ENCODE measurements at places on chromosomes 11 and 22. TPM values are rescaled to one million over a fixed set of nuclear protein-coding genes. Genes with fewer than 3 reads are reported as not detected.
A peak's percentile ranks its signal among the peaks of the same experiment; 100 is the strongest.

GRCh38 chr22:34096770-34097169, 176.5 kb upstream of the LARGE1 start:
- no peak for DNase-seq

GRCh38 chr11:86103808-86104207, 34.9 kb upstream of the PICALM start:
- no peak for DNase-seq

- DNase-seq = no peak
Measured at GRCh38 chr11:83364500-83365045, 78.4 kb upstream of the CCDC90B start.

DNA sequence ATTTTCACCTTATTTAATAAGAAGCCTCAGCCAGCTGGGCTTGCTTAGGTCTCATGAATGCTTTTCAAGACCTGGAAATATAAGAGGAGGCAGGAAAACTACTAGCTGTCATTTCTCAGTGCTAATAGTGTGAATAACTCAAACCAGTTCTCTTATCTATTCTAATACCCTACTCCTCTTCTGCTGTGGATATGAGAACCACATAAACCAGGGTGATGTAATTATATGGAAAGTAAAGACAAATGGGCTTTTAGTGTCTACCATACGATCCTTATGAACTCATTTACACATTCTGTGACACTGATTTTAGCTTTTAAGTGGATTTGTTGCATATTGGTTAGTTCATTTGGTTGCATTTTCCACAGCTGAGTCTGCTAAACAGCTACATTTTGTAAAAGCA, 8.6 kb downstream of the PDGFD start:
- DNase-seq = no peak

DNA sequence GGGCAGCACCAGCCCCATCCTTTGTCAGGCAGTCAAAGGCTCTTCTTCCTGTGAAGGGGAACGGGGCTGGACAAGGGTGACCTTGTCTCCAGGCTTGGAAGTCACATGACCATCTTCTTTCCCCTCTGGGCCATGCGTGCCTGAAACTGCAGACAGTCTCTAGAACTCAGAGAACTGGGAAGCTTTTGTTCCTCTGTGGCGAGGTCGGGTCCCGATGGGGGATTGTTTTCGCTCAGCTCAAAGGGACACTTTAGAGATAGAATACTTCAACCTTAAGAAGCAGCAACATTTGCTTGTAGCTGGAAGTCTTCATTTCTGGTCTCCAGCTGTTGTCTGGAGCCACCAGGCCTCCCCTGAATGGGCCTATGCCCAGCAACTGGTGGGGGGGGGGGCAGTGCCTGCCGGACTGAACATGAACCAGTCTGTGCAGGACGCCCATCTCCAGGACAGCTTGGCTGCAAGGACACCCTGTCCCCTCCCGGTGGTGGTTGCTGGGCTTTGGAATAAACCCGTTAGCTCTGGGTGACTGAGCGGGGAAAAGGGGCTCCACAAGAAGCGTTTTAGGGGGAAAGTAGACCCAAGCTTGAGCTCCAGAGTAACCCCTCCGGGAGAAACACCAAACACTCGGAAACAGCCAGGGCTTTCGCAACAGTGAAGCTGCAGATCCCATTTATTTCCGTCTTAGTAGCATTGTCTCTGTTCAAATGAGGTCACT, 55.7 kb upstream of the EMID1 start:
- no peak for DNase-seq

DNA sequence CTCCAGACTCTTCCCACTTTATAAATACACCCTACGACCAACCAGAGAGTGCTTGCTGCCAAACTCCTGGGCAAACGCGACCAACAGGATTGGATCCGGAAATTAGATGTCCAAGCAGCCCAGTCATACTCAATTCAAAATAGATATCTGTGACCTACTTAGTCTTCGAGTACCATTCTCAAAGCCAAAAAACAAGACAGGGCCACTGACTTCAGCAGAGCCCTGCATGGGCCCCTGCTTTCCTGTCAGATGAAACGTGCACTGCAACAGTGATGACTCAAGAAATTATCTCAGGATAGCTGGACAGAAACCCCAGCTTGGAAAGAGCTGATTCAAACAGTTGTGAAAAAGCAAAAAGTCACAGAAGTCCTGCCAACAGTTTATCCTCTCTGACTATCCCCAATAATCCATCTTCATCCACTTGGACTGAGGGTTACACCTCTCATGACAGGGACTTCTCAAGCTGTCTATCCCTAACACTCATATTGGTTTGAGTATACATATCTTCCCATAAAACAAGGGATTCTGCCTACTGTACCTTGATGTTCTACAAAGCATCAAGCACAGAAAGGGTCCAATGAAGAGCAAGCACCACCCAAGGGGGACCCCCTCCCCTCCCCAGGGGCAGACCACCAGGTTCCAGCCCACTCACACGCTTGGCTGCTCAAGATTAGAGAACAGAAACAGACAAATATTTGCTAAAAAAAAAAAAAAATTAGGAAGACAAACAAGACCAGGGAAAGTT, 17.4 kb downstream of the SMCO4 start:
- no peak for DNase-seq

Gene XKR3
- not detected for total RNA-seq

GRCh38 chr11:44275961-44276550, 33.9 kb downstream of the ALX4 start:
- no peak for DNase-seq

Gene KCNQ1
- total RNA-seq = 2.6 TPM

GRCh38 chr11:114232400-114233059, 63.7 kb upstream of the NNMT start:
- no peak for DNase-seq

Gene TSSC4
- 84.1 TPM for total RNA-seq

DNA sequence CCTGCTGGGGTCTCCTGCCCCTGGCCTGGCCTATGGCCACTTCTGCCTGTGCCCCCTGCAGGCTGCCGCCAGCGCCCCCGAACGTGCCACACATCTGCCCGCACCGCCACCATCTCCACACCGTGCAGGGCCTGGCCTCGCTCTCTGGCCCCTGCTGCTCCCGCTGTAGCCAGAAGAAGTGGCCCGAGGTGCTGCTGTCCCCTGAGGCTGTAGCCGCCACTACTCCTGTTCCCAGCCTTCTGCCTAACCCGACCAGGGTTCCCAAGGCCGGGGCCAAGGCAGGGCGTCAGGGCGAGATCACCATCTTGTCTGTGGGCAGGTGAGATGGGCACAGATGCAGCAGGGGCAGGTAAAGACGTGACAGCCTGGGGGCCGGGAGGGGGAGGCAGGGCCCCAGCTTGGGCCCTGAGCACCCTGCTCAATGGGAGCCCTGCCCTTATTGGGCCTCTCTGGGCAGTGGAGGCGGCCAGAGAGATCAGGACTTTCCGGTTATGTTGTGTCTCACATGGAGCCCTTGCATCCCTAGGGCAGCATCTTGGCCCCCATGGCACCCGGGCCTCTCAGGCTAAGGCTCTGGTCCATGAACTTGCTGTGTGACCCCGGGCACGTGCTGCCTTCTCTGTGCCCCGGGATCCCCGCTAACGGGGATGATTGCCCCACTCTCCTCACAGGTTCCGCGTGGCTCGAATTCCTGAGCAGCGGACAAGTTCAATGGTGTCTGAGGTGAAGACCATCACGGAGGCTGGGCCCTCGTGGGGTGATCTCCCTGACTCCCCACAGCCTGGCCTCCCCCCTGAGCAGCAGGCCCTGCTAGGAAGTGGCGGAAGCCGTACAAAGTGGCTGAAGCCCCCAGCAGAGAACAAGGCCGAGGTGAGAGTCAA, 18.5 kb downstream of the RELT start:
- DNase-seq = no peak

- DNase-seq = no peak
Measured at GRCh38 chr11:46984987-46985386, 48.4 kb downstream of the CSTPP1 start.

DNA sequence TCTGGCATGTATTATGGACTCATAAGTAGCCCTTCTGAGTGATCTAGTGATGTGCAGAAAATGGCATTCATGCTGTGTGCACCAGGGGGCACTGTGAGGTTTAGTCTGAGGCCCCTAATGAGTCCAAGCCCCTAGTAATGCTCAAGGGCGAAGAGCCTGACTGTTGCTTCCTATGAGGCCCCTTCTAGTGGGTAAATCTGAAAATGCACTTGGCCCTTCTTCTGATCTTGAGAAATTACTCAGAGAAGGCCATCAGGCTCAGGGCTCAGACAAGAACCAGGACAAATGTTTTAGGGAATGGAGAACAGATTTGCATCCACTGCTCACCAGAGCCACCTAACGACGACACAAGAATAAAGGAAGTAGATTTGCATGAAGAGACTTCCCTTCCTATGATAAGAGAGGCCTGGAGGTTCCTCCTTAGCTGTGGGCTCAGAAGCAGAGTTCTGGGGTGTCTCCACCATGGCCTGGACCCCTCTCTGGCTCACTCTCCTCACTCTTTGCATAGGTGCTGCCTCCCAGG, 75.8 kb downstream of the GGTLC2 start:
- DNase-seq = peak; percentile 58

GRCh38 chr22:43114958-43115357, 4.4 kb downstream of the BIK start:
- no peak for DNase-seq

- DNase-seq = no peak
Measured at GRCh38 chr11:10899121-10899830, 41.4 kb upstream of the ZBED5 start.

DNA sequence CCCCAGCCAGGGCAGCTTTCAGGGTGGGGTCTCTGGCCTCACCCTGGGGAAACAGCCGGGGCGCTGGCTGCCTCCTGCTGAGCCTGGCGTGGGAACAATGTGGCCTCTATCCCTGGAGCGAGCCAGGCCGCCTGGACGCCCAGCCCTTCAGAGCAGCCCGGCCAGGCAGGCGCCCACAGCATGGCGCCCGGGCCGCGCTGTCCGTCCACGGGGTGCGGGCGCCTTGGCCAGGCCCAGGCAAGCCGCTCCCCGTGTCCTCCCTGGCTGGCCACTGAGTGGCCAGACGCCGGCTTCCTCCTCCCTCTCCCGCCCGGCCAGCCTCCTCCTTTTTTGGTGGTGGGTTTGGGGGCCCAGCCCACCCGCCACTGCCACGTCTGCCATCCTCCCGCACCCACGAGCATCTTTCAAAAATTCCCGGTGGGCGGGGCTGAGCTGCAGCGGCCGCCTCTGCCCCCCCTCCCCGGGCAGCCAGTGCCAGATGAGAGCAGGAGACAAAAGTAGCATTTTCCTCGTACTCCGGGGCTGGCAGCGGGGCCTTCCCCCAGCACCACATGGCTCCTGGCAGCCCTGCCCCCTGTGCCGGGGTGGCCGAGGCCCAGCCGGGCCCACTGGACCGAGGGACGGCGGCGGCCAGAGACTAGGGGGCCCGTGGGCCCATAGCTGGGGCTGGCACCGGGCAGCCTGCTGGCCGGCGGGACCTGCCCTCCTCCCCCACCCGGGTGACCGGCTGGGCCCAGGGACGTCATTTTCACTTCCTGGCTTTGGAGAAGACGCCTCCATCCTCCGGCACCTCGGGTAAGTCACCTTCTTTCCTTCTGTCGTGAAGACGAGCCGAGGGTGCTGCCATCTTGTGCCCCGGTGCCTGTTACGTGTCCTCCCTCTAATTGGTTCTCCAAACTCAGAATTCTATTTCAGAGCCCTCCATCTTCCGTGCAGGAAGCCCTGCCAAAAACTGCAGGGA, 70.2 kb upstream of the PPARA start:
- peak; percentile 41 for DNase-seq

GRCh38 chr11:36775130-36775529, 177.1 kb upstream of the RAG2 start:
- DNase-seq = no peak

- DNase-seq = no peak
Measured at GRCh38 chr11:110199184-110199981, 97.0 kb downstream of the RDX start.

Gene PGR
- not detected for total RNA-seq

Gene POU2F3
- total RNA-seq = not detected

GRCh38 chr11:22666688-22667439, 453 bp downstream of the GAS2 start:
- DNase-seq = no peak

Gene MRGPRX4
- not detected for total RNA-seq

GRCh38 chr11:97336064-97336463, 946.3 kb downstream of the JRKL start:
- no peak for DNase-seq

Gene HTR3B
- total RNA-seq = not detected

GRCh38 chr11:96794152-96794551, 404.3 kb downstream of the JRKL start:
- no peak for DNase-seq

DNA sequence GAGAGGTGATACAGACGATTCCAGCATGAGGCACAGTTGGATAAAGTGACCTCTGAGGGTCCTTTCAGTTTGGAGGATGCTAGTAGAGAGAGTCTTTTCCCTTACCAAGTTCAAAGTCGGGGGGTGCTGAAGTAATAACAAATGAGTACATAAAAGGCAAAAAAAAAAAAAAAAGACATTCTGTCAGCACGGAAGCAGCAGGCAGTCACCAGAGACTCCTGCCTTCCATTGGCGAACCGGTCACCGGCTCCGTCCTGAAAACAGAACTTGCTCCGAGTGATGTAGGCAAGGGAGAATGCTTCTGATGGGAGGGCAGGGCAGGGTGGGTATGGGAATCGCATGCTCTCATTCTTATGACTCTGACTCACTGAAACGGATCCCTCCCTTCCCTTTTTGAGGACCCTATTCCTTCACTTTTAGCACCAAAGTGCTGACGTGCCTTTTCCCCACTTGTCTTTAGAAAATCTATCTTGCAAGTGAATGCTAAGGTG, 65.9 kb downstream of the PRR5L start:
- no peak for DNase-seq

Gene FOLH1
- not detected for total RNA-seq

DNA sequence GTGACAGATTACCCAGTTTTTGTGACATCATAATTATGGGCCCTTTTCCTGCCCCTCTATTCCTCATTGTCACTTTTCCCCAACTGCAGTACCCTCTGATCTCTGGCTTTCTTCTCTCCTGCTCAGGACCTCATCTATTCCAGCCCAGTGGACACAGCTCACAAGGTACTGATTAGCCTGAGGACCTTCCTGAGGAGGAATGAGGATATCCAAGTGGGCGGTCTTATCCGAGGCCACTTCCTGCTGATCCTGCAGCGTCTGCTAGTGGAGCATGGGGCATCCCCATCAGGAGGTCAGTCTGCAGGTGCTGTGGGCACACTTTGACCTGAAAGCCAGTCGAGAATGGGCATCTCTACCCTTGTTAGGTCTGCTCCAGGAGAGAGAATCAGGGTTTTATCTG, 24.5 kb upstream of the CCDC134 start:
- DNase-seq = no peak

Gene FXYD2
- total RNA-seq = 5.4 TPM

DNA sequence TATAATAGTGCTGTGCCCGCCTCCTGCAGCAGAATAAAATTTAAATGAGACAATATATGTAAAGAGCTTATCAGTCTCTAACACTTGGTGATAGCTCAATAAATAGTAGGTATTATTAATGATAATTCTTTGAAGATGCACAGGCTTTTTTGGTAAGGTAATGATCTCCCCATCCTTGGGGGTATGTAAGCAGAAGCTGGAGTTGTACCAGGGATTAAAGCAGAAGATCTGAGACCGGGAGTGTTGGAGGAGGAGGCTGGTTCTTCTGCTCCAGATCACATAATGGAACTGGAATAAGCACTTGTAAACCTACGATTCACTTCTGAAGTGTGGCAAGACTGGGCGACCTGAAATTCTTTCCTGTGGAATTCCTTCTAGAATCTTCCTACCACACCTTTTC, 8.4 kb downstream of the VSTM5 start:
- no peak for DNase-seq

Gene DDI1
- total RNA-seq = not detected
